Endothelial cell (in vitro differentiated cells): ENCODE measurements at places on chromosomes 2 and 18. TPM values are rescaled to one million over a fixed set of nuclear protein-coding genes. Genes with fewer than 3 reads are reported as not detected.

MAP3K19 gene
- not detected for total RNA-seq

ZC3H15 gene
- 46.8 TPM for total RNA-seq

UBR3 gene
- total RNA-seq: 23.4 TPM

GRCh38 chr2:151197184-151198108, 64.2 kb downstream of the RBM43 start:
- no peak overlapping the region for H3K4me3 ChIP-seq
- peaks cover 12% of the 10 kb centered on the region for H3K4me1 ChIP-seq
- H3K27me3 ChIP-seq: peaks cover 1% of the 10 kb centered on the region
- DNase-seq: no peak

- H3K36me3 ChIP-seq: no peaks in the 10 kb centered on the region
- H3K4me3 ChIP-seq: no peak overlapping the region
- H3K27ac ChIP-seq: no peak overlapping the region
- no peaks in the 10 kb centered on the region for H3K4me1 ChIP-seq
Observed at GRCh38 chr2:30711646-30712085, 95.6 kb downstream of the CAPN13 start.

DNA sequence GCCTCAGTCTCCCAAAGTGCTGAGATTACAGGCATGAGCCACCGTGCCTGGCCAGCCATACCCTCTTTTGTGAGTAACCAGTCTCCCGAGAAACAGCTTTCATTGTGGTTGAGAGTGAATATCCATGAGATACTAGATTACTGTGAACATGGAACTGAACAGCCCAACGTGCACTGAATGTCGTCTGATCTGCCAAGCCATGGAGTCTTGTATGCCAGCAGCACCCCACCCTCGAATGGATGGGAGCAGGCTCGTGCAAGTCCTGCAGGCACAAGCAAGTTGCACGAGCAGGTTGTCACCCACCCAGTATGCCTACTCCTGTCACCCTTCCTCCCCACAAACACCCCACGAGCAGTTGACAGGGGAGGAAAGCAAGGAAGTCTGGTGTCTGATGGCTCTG, 36.5 kb upstream of the TFCP2L1 start:
- H3K27ac ChIP-seq: no peak overlapping the region
- no peak overlapping the region for H3K4me3 ChIP-seq
- H3K36me3 ChIP-seq: no peaks in the 10 kb centered on the region
- DNase-seq: no peak
- H3K27me3 ChIP-seq: no peaks in the 10 kb centered on the region

- H3K4me1 ChIP-seq: peaks cover 78% of the 10 kb centered on the region
- H3K36me3 ChIP-seq: peaks cover 51% of the 10 kb centered on the region
- DNase-seq: no peak
- no peak overlapping the region for H3K27ac ChIP-seq
- peak overlapping the region; percentile 26 for H3K4me3 ChIP-seq
Observed at GRCh38 chr18:44743631-44744030, 62.9 kb downstream of the SETBP1 start.

DNA sequence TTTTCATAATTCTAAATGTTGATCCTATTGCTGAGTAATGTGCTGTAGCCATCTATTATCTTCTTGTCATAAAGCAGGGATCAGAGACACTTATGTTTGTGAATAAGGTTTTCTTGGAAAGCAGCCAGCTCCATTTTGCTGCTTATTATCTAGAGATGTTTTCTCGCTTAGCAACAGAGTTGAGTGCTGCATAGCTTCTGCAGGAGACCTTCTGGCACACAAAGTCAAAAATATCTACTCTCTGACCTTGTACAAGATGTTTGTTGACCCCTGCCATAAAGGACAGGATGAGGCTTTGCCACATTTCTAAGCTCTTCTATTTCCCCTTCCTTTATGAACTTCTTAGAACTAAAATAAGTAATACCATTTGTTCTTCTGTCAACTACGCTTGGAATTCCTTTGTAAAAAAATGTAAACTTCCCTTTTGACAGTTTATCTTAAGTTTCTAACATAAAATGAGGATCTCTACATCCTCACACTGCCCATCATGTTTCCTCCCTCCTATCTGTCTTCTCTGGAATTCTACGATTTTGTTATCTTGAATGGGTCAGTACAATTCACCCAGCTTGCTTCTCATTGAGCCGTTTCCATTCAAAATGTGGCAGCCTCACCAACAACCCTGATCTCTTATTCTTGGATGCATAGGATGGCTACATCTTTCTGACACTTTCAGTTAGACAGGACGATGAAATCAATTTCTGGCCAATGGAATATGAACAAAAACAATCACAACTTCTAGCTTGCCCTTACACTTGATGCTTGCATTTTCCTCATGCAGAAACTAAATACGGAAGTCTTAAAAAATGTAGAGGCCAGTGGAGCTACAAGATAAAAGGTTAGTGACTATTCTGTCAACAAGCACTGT, 1377.0 kb downstream of the SUCLG1 start:
- H3K27me3 ChIP-seq: no peaks in the 10 kb centered on the region
- H3K4me1 ChIP-seq: peaks cover 21% of the 10 kb centered on the region
- H3K27ac ChIP-seq: peak overlapping the region; percentile 95
- H3K36me3 ChIP-seq: no peaks in the 10 kb centered on the region

- no peak overlapping the region for H3K4me3 ChIP-seq
- H3K27ac ChIP-seq: no peak overlapping the region
- H3K36me3 ChIP-seq: no peaks in the 10 kb centered on the region
- no peaks in the 10 kb centered on the region for H3K4me1 ChIP-seq
Observed at GRCh38 chr2:177942731-177943130, 129.8 kb downstream of the PDE11A start.

- DNase-seq: no peak
- H3K36me3 ChIP-seq: peaks cover 15% of the 10 kb centered on the region
- H3K27me3 ChIP-seq: peaks cover 8% of the 10 kb centered on the region
- peak overlapping the region; percentile 64 for H3K27ac ChIP-seq
- no peak overlapping the region for H3K4me3 ChIP-seq
- peaks cover 4% of the 10 kb centered on the region for H3K4me1 ChIP-seq
Observed at GRCh38 chr2:159249990-159250715, 36.4 kb downstream of the WDSUB1 start.

GRCh38 chr2:190766174-190766572, 114.4 kb upstream of the GLS start:
- H3K27me3 ChIP-seq: no peaks in the 10 kb centered on the region
- H3K27ac ChIP-seq: no peak overlapping the region
- no peak for DNase-seq
- H3K4me3 ChIP-seq: no peak overlapping the region
- no peaks in the 10 kb centered on the region for H3K36me3 ChIP-seq

GRCh38 chr2:215754546-215754945, 258.8 kb downstream of the MREG start:
- H3K27ac ChIP-seq: no peak overlapping the region
- H3K27me3 ChIP-seq: no peaks in the 10 kb centered on the region
- no peak overlapping the region for H3K4me3 ChIP-seq
- no peak for DNase-seq

GRCh38 chr2:86636842-86637241, 13.2 kb upstream of the RNF103 start:
- H3K27ac ChIP-seq: no peak overlapping the region
- no peak overlapping the region for H3K4me3 ChIP-seq
- H3K4me1 ChIP-seq: peaks cover 4% of the 10 kb centered on the region

- peaks cover 6% of the 10 kb centered on the region for H3K36me3 ChIP-seq
- no peaks in the 10 kb centered on the region for H3K27me3 ChIP-seq
- peaks cover 2% of the 10 kb centered on the region for H3K4me1 ChIP-seq
- no peak overlapping the region for H3K27ac ChIP-seq
Observed at GRCh38 chr2:67476809-67477790, 80.0 kb downstream of the ETAA1 start.
